ENCODE measurements at places on chromosomes 12 and 14. TPM values are rescaled to one million over a fixed set of nuclear protein-coding genes. Genes with fewer than 3 reads are reported as not detected.

The RFX4 gene
- total RNA-seq = not detected

The EPS8 gene
- total RNA-seq = 132 TPM

The SSTR1 gene
- total RNA-seq = not detected

The IRAK3 gene
- 9.0 TPM for total RNA-seq

The ZNF384 gene
- total RNA-seq = 24.8 TPM

The TESPA1 gene
- total RNA-seq = not detected

The LRRIQ1 gene
- total RNA-seq = 0.67 TPM

The MIP gene
- total RNA-seq = not detected

The FOXG1 gene
- total RNA-seq = not detected

The TAS2R43 gene
- 3.5 TPM for total RNA-seq

The FAM186B gene
- 1.7 TPM for total RNA-seq

The IL23A gene
- total RNA-seq = not detected

The MUCL1 gene
- total RNA-seq = not detected

The DEPDC4 gene
- total RNA-seq = 1.8 TPM

The SLC38A4 gene
- not detected for total RNA-seq

The NKX2-1 gene
- not detected for total RNA-seq

The CIT gene
- total RNA-seq = 112 TPM

The VRTN gene
- total RNA-seq = not detected

The NUAK1 gene
- total RNA-seq = 1.5 TPM

The TSPAN8 gene
- total RNA-seq = not detected

The LARP4 gene
- 79.2 TPM for total RNA-seq

The TAS2R42 gene
- not detected for total RNA-seq

The ANO2 gene
- total RNA-seq = not detected

The FBXO21 gene
- 29.6 TPM for total RNA-seq

The CAMKK2 gene
- total RNA-seq = 16.4 TPM

The TBK1 gene
- total RNA-seq = 46.7 TPM

The C1R gene
- total RNA-seq = 16.3 TPM

The PTHLH gene
- 0.31 TPM for total RNA-seq

The POTEM gene
- not detected for total RNA-seq

The SLCO1B3 gene
- not detected for total RNA-seq

The KRT79 gene
- not detected for total RNA-seq

The RIMBP2 gene
- total RNA-seq = not detected
